ENCODE measurements at places on chromosomes 5 and 9.

DNA sequence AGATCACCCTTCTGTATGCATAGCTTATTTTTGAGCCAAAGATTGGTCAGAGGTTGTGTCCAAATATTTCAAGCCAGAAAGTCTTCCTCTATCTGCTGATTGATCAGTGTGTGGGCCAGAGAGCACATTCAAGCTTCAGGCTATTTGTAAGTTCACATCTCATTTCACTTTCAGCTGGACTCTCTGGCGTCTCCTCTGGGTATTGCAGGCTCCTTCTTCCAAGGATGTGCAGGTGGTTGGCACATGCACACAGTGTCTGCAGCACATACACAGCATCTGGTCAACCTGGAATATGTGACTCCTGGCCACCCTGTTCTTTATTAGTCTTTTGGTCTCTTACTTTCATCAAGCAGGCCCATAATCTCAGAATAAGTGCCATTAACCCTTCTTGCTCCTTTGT is 516.1 kb downstream of the ANXA1 start:
- no peak for DNase-seq

- peak; percentile 6 for DNase-seq
These were observed 155.7 kb upstream of the SH3GL2 start for GRCh38 chr9:17422994-17423680.

GRCh38 chr5:91283326-91283725 is 99.8 kb downstream of the ARRDC3 start:
- DNase-seq, result no peak

DNA sequence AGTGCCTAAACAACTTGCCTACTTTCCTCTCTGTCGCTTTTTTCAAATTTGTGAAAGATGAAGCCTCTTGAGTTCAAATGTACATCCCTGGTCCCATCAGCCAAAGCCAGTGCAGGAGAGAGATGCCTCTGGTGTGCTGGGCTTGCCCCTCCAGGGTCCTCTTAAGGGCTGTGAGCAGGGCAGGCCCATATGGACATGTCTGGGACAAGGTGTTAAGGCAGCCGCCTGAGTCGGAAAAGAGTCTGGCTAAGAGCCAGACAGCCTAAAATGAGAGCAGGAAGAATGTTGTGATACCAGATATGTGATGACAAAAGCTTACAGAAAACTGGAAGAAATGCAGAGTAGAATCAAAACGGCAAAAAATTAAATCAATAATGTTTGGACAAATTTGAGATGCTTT is 72.5 kb downstream of the APTX start:
- DNase-seq, result no peak

- no peak for DNase-seq
These were observed 111.0 kb downstream of the NDUFS4 start for GRCh38 chr5:53671447-53671846.

DNA sequence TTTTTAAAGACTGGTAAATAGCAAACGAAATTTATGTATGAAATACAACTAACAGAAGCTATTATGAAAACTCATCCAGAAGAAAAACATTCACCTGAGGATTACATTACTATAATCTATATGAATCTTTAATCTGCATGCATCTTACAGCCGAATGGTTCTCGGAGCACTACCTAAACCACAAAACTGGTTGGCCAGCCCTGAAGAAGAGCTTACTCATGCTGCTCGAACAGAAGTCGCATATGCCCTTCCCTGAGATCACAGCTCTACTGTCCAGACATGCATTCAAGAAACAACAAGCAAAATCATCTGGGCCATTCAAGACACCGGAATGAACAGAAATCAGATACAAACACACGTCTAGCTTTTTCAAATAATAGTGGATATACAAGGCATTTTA is 931.0 kb upstream of the DMAC1 start:
- no peak for DNase-seq

- DNase-seq, result no peak
These were observed 158.3 kb downstream of the SNCAIP start for GRCh38 chr5:122470365-122470764.

DNA sequence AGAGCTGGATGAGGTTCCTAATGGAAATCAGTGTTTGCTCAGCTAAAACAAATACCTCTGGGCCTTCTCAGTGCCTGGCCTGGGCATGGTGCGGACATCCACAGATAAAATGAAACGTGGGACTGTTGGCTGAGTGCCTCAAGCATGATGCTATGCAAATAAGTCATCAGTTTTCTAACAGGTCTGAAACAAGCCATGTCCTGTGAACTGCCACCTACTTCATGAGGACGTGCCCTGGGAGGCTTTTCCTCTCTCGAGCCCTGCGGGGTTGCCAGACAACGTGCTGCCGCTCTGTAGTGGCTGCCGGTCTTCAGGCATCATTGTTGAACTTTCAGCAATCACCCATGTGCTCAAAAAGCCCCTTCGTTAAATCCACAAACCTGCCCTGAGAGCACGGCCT is 240.4 kb upstream of the IRX2 start:
- DNase-seq, result no peak

DNA sequence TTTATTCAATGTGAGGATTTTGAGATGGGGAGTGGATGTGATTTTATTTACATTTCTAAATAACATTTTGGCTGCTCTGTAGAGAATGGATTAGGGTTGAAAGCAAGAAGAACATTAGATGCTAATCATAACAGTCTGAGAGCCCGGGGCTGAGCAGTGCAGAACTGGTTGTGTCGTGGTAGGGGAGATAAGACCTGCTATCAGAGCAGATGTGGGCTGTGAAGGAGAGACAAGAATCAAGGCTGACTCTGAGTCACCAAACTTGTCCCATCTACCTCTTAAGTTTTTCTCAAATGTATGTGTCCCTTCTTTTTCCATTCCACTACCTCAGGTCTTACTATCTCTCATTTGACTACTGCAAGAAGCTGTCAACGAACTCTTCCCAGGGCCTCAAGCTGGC is 35.4 kb upstream of the SLC28A3 start:
- DNase-seq, result no peak

DNA sequence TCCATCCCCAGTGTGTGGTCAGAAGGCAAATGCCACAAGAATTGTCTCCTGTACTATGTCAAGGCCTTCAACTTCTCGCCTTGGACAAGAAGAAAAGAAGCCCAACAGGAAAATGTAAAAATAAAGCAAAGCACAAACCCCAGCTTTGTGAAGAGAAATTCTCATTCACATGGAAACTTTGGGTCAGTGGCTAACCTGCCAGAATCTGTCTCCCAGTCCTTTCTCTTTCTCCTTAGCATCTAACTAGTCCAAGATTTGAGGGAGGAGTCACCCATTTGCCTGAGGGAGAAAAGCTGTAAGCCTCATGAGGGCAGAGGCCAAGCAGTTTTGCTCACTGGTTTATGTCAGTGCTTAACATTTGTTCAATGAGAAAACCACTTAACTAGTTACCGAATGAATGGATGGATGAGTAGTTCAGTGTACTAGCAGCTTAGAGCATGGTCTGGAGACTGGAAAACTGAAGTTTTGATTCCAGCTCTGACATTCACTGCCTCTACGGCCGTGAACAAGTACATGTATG is 36.0 kb downstream of the ADAM19 start:
- DNase-seq, result no peak

DNA sequence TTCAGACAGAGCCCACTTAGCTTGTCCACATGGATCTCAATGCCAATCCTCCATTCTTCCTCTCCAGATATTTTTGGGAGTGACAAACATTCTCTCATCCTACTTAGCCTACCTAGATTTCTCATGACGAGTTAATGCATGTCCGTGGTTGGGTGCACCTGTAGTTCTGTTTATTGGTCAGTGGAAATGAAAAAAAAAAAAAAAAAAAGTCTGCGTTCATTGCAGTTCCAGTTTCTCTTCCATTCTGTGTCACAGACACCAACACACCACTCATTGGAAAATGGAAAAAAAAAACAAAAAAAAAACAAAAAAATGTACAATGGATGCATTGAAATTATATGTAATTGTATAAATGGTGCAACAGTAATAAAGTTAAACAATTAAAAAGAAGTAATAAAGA is 59.0 kb downstream of the BASP1 start:
- no peak for DNase-seq

GRCh38 chr9:123329329-123329955 is 26.6 kb upstream of the CRB2 start:
- DNase-seq, result no peak

DNA sequence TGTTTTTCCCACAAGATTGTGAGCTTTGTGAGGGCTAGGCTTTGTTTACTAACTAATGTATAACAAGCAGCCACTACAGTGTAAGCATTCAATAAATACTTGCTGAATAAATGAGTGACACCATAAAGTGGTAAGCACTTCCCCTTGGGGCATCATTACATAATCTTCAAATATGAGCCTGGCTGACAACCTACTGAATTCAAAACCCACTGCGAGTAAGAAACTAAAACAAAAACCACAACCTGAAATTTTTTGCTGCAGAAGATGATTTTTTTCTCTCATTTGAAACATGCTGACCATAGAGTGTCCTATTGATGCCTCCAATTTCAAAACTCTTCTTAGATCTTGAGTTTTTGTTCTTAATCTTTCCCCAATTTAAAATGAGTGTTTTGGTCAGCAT is 331.3 kb upstream of the CCNG1 start:
- no peak for DNase-seq
